ENCODE measurements at places on chromosomes 3 and 15.

DNA sequence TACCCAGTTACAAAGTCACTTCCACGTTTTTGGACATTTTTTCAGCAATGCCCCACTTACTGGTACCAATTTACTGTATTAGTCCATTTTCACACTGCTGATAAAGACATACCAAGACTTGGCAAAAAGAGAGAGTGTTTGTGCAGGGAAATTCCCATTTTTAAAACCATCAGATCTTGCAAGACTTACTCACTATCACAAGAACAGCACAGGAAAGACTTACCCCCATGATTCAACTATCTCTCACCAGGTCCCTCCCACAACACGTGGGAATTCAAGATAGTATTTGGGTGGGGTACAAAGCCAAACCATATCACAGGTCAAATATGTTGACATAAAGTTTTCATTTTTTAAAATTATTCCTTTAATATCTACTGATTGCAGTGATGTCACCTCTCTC is 16.2 kb upstream of the ABI3BP start:
- DNase-seq, result no peak

GRCh38 chr3:149589332-149589731 is 68.5 kb downstream of the WWTR1 start:
- no peak for DNase-seq

GRCh38 chr3:131231710-131232389 is 149.7 kb upstream of the NUDT16 start:
- no peak for DNase-seq

DNA sequence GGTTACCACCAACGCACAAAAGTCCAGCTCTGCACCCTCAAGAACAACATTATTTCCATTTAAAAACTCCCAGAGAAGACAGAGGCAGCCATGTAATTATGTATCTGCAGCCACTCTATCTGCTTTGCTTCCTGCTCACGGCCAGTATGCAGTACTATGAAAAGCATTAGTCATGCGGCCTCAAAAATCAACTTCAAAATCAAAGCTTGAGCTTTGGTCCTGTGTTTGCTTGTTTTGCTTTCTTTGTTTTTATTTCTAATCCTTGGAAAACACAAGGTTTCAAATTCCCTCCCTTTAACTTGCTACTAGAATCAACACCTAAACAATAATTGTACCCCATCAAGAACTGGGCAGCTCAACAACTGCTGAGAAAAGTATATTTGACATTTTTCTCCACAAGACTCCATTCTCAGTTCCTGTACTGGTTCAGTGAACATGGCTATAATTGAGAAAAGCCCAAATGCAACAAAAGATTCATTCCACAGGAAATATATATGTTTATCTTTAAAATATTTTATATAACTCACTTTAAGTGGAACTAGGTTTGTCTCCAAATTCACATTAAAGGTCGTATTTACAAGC is 37.6 kb downstream of the GBE1 start:
- DNase-seq, result no peak

DNA sequence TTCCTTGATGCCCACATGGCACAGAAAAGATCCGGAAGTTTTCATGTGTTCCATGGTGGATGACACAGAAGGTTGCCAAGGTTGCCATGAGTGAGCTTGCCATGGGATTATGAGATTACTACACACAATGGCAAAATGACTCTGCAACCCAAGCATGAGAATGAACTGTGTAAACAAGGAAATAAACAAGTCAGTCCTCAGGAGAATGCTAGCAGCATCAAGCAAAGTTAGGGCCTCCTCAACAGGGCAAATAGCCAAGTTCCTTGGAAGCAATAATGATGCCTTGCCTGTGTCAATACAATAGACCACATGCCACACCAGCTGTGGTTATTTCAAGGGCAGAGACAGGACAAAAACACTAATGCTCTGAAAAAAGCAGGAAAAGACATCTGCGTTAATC is 41.8 kb downstream of the AQR start:
- no peak for DNase-seq

DNA sequence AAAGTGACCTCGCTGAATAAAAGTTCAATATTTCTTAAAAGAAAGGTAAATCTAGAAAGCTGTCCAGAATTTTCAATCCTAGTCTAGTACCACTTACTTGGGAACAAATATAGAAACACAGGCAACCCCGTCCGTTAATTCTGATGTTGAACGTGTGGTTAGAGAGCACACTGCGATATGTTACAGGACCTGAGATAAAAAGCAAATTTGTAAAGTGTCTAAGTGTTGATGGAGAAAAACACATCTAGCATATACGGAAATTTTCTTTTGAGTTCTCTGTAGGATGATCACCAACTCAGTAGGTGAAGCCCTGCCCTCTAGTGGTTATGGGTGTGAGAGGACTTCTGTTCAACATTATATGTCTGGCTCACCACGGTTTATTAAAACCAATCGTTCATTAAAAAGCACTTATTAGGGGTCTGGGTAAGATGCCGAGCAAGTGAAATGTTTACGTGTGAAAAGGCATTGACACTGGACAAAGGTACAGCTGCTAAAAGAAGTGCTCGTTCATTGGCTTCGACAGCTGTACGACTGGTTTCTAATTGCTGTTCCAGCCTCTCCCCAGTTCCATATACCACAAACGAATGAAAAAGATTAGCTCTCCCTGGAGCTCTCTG is 1.0 kb upstream of the ATP2C1 start:
- no peak for DNase-seq

DNA sequence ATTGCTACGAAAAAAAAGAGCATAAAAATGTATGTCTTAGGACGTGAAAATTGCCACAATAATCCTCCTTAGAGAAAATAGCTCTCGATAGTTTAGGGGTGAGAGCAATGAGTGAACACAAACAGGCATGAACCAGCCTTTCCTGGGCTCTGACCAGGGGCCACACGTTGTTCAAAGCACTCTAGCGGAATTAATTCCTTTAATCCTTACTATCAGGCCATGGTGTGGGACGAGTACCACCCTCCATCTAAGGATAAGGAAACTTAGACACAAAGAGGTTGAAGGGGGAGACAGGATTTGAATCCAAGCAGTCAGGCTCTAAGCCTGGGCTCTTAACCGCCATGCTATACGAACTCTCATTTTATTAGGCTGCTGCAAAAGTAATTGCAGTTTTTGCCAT is 81.9 kb upstream of the CACNA2D3 start:
- DNase-seq, result no peak

DNA sequence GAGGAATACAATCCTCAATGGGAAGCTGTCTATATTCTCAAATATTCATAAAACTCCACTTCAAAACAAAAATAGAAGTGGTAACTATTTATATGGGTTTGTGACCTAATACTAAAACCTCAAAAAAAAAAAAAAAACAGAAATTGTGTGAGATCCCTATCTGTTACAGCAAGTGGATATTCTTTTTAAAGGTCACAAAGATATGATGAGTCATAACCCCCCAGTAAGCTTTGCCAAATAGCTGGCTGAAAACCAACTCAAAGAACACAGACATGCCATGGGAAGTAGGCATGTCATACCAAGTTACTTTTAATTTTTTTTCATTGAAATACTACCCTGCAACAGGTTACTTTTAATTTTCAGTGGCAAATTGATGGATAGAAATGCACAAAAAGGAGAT is 62.5 kb downstream of the CBLB start:
- DNase-seq, result no peak

DNA sequence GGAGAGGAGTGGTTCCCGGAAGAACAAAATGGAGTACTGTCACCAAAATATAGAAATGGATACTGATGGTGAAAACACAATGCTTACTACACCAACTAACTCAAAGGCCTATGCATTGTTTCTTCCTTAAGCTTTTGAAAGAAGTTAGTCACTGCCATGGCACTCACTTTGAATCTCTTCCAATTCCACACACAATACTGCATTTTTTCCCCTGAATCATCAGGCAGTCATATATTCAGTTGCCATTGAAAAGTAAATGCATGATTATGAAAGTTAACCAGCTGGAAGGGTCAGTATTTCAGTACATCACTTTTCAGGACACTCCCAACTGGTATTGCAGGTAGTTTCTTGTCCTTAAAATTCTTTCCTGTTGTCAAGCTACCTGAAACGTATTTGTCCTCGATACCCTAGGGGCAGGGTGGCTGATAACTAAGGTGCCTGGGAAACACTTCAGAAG is 9.0 kb upstream of the LRRFIP2 start:
- no peak for DNase-seq

DNA sequence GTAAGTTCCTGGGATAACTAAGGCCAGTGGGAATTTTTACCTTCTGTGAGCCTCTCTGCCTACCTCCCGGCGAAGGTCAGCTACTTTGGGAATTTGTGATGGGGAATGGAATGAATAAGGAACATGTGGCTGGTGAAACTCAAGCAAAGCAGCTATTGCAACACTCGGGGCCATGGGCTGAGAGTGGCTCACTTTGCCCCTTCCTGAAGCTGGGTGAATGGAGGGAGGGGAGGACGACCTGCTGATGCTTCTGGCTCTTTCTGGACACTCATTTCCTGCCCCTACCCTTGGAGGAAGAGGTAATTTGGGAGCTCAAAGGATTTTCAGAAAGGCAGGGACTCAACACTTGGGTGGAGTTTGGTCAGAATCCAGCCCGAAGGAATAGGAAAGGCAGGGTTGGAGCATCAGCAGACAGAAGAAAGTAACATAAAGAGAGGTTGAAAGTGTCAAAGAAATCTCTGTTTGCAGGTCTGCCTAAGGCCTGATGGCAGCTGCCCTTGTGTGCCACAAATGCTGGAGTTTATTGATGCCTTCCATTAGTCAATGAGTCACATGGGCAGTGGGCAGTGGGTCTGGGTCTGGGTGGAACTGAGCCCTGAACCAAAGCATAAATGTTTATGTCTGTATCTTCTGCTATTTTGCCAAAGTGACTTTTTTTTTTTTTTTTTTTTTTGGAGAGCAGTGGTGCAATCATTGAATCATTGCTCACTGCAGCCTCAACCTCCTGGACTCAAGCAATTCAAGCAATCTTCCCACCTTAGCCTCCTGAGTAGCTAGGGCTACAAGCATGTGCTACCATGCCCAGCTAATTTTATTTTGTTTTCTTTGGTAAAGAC is 12.4 kb downstream of the LAMP3 start:
- no peak for DNase-seq

DNA sequence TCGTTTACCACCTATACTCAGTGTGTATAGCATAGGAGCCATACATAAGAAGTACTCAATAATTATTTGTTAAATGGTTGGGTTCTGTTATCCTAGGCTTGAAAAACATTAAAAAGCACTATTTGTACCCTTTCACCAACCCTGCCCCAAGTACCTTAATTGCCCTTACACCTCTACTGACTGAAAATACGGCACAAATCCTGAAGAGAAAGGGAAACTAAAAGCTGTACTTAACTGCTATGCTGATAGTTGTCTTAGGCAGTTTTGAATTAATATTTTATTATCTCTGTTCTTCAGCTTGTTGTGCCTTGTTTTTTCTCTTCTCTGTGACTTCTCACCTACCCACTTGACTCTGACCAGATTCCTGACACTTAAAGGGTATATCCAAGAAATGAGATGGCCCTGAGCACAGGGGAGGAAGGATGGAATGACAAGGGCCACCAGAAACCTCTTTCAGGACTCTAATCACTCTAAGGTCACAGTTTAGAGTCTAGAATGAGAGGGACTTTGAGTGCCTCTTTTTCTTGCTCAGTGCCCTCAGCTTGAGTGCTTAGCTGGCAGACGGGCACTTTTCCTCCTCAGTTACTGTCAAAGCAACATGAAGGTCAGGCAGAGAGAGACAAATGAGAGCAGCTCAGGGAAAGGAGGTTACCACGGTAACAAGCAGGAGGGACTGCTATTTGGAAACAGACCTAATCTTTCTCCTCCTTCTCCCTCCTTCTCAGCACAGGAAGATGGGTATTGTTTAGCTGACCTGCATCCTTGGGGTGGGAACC is 136.5 kb downstream of the ZNF609 start:
- DNase-seq, result no peak

- no peak for DNase-seq
These were observed 73.8 kb downstream of the CMTM8 start for GRCh38 chr3:32312251-32312650.

DNA sequence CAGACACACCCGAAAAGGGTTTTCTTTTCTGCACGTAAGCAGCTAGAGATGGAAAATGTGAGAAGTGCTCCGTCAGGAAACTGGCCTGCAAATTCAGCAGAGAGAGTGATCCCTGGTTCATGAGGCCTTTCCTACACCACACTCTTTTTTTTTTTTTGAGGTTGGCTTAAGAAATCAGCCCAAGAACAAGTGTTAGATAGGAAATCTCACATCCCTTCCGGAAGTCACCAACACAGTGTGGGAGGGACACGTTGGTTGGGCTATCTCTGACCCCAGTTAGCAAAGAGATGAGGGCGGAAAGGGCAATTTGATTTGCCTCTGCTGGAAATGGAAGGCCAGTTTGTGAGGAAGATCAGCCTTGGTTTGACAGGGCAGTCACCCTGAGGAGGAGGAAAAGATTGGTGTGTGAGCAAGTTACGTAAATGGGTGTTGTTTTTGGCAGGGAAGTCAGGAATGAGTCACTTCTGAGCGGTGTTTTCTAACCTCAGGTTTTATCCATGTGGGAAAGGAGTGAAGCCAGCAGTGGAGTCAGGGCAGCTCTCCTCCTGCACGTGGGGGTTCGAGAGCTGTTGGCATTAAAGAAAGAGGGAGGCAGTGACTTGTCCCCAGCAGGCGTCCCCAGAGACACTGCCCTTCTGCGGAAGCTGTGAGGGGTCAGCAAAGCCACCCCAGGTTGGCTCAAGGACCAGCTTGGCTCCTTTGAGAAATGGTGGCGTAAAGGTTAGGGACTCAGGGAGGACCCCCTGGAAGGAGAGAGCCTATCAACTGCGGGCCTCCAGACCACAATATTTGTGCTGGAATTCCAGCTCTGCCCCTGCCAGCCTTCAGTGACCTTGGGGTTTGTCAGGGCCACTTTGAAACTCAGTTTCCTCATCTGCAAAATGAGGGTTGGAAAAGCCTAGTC is 237.6 kb upstream of the BHLHE40 start:
- no peak for DNase-seq

DNA sequence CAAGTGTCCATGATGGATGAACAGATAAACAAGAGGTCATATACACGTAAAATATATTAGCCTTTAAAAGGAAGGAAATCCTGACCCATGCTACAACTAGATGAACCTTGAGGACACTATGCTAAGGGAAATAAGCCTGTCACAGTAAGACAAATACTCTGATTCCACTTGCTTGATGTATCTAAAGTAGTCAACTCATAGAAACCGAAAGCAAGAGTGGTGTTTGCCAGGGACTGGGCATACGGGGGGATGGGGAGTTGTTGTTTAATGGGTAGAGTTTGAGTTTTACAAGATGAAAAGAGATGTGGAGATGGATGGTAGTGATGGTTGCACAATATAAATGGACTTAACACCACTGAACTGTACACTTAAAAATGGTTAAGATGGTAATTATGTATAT is 65.4 kb downstream of the C3orf70 start:
- no peak for DNase-seq

GRCh38 chr15:81001152-81002008 is 657 bp downstream of the TLNRD1 start:
- DNase-seq, result no peak

DNA sequence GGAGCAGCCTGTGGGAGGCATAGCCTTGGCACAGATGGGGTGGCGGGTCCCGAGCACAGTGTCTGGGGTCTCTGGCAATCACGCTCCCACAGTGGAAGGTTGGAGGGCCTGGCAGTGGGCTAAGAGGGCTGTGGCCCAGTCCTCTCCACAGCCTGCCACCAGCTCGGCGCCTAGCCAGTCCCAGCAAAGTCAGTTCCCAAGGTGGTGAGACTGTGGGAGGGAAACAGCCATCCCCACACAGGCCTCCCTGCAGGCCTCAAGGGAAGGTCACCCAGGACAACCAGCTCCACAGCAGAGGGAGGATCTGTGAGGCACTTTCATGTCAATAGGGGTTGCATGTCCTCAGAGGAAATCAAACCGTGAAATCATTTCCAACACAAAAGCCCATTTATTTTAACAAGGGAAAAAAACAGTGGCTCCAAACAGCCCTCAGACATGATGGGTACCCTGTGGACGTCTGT is 27.6 kb upstream of the LIMD1 start:
- DNase-seq, result no peak

- DNase-seq, result no peak
These were observed 2.2 kb downstream of the ZNF592 start for GRCh38 chr15:84750583-84751092.

All from omental fat pad (tissue), 4 donors.